ENCODE measurements at places on chromosomes 7 and 10.

DNA sequence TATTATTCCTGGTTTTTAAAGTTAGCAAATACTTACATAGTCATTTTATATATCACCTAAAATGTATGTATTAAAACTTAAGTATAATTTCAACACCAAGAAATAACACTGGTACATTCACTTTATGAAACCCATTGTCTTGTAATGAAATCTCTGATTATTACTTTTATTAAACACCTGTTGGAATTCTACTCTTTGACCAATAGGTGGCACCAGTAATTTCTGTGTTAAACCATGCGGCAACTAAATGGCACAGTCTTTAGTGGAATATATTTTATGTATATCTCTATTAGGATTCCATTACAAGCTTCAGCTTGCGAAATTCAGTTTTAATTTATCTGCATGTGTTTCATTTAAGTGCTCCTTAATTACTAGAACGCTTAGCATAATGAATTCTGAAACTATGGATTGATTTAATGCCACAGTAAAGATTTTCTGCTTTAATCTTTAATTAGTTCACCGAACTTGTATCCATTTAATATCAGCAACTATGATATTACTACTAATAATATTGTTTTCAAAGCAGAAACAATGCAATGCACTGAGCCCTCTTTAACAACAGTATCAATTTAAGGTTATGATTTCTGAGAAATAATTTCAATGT, 181.3 kb downstream of the MAGI2 start:
- DNase-seq, result peak; percentile 27

DNA sequence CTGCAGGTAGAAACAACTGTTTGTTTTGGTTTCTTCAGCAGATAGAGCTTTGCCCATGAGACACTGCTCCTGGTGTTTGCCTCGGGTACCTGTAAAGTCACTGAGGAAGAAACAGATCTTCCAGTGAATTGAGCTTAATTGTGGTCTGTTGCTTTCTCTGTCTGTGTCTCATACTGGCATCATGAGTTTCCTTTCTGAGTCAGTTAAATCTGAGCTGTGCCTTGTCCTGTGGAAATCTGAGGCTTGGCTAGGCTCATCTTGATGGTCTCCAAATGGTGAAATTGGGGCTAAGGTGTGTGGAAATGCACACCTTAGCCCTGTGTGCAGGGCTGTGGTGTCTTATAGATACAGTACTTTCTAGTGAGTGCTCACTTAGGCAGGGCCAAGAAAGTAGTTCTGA, 67.4 kb downstream of the GBF1 start:
- no peak for DNase-seq

- no peak for DNase-seq
Observed at GRCh38 chr10:75189266-75190096, 21.1 kb upstream of the VDAC2 start.

DNA sequence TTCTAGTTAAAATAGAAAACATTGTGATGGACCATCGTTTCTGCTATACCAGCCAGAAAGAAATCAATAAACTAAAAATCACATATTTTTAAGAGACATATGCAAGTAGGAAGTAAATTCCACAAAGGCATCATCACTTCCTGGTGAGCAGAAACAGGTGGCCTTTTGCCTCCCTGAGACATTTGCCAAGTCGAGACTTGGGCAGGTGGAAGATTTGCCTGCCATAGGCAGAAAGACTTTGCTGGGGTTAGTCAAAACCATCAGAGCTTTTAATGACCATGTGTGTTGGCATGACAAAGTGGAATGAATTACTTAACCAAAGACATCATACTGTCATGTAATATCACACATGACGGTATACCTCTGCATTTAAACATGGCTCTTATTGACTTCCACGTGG, 66.0 kb upstream of the FGL2 start:
- DNase-seq, result peak; percentile 15

- no peak for DNase-seq
Observed at GRCh38 chr10:113644185-113645120, 19.4 kb downstream of the NRAP start.

DNA sequence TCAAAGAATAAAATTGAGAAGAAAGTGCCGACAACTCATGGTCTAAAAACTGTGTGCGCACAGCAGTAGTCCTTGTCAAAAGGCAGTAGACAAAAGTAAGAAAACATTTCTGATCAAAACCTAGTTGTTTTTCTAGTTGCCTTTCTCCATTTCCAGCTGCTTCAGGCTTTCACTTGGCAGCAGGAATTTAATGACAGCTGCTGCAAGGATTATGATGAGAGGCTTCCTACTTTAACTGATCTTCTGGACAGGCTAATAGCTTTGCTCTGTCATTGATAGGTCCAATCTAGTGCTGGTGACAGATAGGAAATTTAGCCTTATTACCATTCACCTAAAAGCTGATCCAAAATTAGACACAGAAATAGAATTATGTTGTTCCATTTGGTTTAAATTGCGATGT, 110.7 kb upstream of the SEMA3C start:
- DNase-seq, result no peak

- DNase-seq, result no peak
Observed at GRCh38 chr10:125103924-125104323, 56.4 kb downstream of the CTBP2 start.

DNA sequence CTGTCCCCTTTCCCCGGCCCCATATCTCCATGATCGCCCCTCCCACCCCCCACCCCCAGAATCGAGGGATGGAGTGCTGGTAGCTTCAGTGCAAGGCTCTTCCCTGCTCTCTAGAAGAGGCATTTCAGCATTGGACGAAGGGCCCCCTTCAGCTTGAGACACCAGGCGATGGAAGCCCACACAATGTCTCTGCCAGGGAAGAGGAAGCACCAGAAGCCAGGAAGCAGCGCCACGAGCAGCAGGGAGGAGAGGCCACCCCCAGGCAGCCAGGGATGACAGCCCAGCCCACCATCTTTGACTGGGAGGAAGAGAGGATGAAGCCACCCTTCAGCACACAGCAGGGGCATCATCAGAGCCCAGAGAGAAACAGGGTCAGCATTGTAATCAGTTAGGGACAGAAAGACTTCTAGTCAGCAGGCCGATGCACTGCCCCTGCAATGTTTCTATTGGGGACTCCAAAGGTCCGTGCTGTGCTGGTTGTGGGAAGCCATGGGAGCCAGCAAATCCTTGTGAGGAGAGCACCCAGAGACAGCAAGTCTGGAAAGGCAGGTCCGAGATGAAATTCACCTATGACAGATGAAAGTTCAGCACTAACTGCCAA, 15.7 kb downstream of the TMEM72 start:
- no peak for DNase-seq

GRCh38 chr7:130092598-130092997, 22.3 kb downstream of the KLHDC10 start:
- no peak for DNase-seq

DNA sequence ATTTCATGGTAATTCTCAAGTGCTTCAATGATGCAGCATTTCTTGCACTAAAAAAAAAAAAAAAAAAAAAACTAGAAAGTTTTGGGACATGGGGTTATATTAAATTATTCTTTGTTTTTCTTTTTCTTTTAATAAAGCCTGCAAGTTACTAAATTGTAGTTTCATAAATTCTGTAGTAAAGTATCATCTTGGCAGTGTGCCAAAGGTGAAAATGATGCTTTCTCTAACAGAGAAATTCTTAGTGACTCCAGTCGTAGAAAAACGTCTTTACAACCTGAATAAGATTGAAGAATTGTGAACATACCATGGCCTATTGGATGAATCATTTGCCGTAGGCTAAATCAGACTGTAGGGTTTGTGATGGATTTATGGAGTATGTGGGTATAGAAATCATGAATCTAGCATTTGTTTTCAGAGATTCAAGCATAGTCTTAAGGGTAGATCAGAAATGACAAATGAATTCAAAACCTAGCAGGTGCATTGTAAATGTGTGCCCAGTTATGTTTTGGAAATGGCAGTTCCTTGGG, 27.1 kb downstream of the RBM17 start:
- no peak for DNase-seq

GRCh38 chr10:60531006-60531405, 141.3 kb upstream of the ANK3 start:
- no peak for DNase-seq

DNA sequence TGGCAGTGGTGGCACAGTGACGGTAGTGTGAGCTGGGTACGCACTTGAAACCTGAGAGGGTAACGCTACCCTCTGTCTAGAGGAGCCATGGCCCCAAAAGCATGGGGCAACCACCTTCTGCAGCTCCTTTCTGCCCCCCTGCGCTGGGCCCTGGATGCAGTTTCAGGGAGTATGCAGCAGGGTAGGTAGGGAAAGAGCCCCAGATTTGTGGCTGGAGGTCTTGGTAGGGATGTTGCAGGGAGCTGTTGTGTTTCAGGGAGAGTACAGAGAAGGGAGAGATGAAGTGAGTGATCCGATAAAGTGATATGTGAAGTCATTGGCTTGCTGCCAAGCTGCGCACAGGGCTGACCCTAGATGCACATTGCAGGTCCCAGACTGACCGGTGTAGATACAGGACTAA, 2.7 kb upstream of the PGAM2 start:
- DNase-seq, result no peak

- no peak for DNase-seq
Observed at GRCh38 chr7:97973206-97973658, 16.8 kb downstream of the OCM2 start.

GRCh38 chr10:61692447-61693010, 29.8 kb downstream of the CABCOCO1 start:
- DNase-seq, result no peak

GRCh38 chr10:34294137-34294536, 521.0 kb downstream of the PARD3 start:
- no peak for DNase-seq

DNA sequence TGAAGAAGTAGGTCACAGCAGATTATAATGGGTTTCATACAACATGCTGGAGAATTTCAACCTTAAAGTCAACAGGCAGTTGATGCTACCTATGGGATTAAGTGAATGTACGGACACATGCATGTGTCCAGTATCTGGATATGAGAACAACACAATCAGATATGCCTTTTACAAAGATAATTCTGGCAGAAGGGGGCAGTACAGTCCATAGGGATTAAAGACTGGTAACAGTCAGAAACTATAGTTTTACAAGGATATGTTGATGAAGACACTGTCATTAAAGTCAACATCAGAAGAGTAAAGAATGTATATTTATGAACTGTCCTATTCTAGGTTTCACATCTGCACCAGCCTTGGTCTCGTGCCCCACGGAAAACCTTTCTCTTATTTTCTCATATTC, 41.5 kb downstream of the ANKMY2 start:
- DNase-seq, result no peak

GRCh38 chr10:12631216-12631615, 281.9 kb downstream of the CAMK1D start:
- no peak for DNase-seq

GRCh38 chr7:10940704-10941355, 32.8 kb upstream of the PHF14 start:
- no peak for DNase-seq

DNA sequence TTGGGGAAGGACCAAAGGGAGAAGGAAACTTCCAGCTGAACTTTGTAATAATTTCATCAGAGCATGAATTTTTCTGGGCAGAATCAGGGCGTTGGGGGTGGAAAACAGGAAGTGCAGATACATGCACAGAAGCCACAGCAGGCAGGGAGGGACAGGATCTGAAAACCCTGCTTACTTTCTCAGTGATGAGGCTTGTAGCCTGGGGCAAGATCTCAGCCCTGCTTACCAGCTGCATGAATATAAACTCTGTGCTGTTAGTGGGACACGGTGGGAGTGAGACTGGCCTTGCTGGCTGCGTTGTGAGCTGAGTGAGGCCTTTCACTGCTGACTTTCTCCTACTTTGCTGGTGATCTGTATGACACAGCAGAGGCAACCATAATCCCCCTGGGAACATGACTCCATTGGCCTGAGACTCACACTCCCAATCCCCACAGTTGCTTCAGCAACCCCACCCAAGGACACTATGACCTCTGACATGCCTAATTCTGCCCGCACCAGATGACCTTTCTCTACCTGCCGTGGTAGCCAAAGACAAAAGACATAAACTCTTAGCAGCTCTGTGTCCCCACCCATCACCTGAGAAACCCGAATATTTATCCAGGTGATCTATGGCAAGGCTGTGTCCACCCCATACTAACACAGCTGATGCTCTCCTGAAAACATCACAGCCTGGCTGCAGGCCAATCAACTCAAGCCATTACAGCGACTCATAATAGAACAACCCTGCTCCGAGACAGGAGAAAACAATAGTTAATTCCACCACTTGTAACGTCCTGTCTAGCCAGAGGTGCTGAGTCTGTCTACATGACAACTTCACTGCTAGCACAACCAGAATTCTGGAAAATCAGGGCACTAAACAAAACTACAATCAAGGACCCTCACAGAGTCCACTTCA, 190.7 kb upstream of the CHRM2 start:
- no peak for DNase-seq

- DNase-seq, result no peak
Observed at GRCh38 chr10:47378606-47379444, 5.3 kb downstream of the ZNF488 start.

GRCh38 chr10:6002809-6003510, 25.6 kb upstream of the IL15RA start:
- peak; percentile 88 for DNase-seq

- DNase-seq, result no peak
Observed at GRCh38 chr10:48365668-48366067, 59.2 kb downstream of the MAPK8 start.

- no peak for DNase-seq
Observed at GRCh38 chr7:106045586-106045985, 66.5 kb downstream of the SYPL1 start.

DNA sequence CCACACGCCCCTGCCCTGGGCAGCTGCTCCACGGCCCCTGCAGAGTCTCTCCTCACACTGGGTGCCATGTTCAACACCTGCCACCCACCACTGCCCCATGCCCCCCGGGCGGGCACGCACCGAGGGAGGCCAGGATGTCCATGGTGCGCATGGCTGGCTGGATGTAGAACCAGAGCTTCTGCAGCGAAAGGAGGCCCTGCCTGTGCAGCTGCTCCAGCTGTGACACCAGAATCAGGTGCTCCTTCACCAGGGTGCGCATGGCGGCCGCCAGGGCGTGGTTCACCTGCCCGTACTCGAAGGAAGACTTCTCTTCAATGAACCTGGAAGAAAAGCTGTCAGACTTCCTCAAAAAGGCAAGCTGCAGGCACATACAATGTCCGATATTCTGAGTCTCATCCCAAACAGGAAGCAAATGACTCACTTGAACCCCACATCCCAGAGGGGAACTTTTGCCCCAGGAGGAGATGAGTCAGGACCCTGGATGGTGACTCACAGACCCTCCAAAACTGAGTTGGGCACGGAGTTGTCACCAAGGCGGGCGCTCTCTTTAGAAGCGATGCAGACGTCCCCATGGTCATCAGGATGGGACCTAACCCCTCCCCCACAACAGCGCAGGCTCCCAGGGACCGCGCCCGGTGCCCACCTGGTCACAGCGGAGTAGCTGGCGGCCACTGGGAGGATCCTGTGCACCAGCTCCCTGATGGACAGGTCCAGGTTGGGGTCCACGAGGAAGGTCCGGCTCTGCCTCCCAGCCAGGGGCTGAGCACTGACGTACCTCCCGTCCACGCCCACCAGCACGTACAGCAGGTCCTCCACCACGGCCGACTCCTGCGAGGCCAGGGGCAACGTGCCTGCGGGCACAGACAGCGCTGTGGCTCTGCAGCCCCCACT, 15.5 kb downstream of the TUBGCP2 start:
- no peak for DNase-seq

GRCh38 chr10:105598207-105598606, 957.1 kb downstream of the SORCS3 start:
- DNase-seq, result no peak
